ENCODE measurements at places on chromosomes 2 and 18. TPM values are rescaled to one million over a fixed set of nuclear protein-coding genes. Genes with fewer than 3 reads are reported as not detected.

DNA sequence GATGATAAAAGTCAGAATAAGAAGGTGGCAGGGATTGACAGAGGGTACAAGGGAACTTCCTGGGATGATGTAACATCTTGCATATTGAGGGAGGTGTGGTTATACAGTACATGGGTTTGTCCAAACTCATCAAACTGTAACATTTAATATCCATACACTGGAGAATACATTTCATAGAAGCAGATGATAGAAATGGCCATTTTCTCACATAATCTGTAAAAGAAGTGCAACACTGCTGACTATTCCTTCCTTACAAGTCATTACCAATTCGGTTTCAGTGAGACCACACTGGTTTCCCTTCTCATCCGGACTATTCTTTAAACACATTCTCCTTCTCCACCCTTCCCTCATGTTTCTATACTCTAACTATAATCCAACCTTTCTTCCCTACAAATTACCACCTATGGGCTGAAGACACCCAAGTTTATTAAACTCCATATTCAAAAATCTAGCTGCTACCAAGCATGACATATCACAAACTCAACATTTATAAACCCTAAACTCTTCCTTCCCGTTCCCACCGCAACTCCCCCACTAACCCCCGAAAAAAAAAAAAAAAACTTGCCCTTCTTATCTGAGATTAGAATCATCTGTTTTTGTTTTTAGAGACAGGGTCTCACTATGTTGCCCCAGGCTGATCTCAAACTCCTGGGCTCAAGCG, 1.6 kb downstream of the COX7A2L start:
- no peak for DNase-seq

DNA sequence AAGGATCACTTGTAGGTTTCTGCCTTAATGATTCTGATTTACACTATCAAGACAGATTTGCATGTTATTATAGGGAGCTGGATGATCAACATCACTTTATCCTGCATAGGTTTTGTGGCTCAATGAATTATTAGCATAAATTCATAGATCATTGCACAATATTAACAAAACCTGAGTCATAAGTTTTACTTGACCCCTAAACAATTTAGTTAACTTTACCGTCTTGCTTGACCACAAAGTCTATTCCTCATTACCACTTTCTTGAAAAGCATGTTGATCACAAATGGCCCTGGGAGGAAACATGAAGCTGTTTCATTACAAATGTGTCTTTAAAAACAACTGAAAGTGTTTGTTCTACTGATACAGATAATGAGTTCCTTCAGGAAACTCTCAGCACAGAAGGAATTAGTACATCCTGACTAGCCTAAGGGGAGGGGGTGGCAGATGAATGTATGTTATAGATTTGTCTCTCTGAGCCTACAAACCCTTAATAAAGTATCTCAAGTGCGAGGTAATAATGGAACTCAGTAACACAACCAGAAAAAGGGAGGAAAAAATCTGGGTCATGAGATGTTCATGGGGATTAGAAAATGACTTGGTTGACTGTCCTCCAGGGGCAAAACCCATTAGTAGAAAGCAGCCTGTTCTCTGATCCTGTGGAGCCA, 303.4 kb downstream of the PIK3C3 start:
- no peak for DNase-seq

DNA sequence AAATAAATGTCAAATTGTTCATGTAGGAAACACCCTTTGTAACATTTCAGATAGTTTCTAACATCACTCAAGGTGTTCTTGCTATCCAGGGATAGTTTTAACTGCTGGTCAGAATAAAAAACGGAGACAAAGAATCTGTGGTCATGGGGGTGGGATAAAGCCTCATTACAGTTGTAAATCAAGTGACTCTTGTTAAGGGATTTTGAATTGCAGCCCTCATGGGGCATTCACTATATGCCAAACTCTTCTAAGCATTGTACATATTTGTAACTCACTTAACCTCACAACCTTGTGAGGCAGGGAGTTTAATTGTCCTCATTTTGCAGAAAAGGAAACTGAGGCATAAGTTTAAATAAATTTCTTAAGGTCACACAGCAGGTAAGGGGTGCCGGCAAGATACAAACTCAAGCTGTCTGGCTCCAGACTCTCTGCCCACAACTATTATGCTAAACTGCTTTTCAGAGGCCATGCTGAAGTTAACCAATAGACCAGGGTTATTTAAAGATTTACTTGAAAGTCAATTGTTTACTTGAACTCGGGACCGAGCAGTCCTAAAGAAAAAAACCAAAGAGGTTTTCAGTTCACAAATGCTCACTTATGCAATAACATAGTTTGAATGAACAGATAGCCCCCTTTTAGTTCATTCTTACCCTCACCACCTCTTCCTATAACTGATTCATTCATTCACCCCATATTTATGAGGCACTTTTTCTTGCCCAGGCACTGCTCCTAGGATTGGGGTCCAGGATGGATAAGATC, 121.6 kb upstream of the FZD5 start:
- DNase-seq = no peak

- DNase-seq = no peak
Measured at GRCh38 chr2:101770726-101771125, 73.2 kb downstream of the MAP4K4 start.

The MSGN1 gene
- total RNA-seq = not detected

DNA sequence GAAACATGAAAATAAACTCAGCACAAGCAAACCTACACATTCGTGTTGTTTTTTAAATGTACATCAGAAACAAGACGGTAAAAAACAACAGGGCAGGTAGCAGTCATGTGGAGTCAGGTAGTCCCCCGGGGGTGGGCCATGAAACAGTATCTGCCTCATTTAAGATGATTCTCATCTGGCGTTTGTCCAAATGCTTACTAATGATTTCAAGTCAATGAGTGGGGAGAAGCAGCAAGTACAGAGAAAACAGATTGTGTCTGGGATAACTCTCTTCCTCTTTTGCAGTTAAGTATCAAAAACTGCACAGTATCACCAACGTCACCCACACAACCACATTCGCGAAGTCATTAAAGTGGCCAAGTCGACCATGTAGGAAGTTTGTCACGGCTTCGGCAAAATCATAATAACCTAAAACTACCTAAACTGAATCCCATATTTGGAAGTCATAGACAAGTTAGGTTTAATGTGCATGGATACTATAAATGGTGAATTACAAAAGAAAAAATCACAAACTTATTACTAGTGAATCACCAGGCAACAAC, 1.3 kb downstream of the LAPTM4A start:
- DNase-seq = no peak

The DSG4 gene
- not detected for total RNA-seq

DNA sequence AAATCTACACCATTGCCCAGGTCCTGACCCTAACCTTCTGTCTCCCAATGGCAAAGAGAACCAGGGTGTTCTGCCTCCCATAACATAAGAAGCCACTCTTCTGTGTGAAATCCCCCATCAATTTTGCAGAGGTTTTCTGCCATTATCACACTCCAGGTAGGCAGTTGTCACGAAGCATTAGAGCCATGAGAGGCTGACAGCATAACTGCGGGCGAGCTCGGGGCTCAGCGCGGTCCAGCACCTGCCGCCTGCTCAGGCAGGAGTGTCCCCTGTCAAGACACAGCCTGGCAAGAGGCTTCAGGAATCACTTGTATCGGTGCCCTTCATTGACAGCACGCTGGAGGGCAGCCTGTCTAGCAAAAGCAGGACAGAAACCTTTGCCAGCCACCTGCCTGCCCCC, 251.2 kb downstream of the SATB2 start:
- DNase-seq = no peak
